ENCODE measurements at places on chromosomes 7 and 10. TPM values are rescaled to one million over a fixed set of nuclear protein-coding genes. Genes with fewer than 3 reads are reported as not detected.

C7orf57 gene
- total RNA-seq, result not detected

CNNM1 gene
- 0.33 TPM for total RNA-seq

ANKRD30A gene
- total RNA-seq, result not detected

PALS2 gene
- 27.6 TPM for total RNA-seq

CALML5 gene
- not detected for total RNA-seq

VPS26A gene
- total RNA-seq, result 49.0 TPM

LGI1 gene
- total RNA-seq, result 0.33 TPM

ZNF138 gene
- 2.2 TPM for total RNA-seq

CYP2C19 gene
- not detected for total RNA-seq

CFAP43 gene
- 0.15 TPM for total RNA-seq

MSMB gene
- total RNA-seq, result not detected

KIAA1217 gene
- total RNA-seq, result 5.5 TPM

COPS6 gene
- total RNA-seq, result 74.6 TPM

WDR91 gene
- 14.1 TPM for total RNA-seq

COL13A1 gene
- total RNA-seq, result 21.5 TPM

C7orf33 gene
- not detected for total RNA-seq

OGA gene
- total RNA-seq, result 213 TPM

SGCE gene
- 87.5 TPM for total RNA-seq

ACTL6B gene
- not detected for total RNA-seq

SDHAF3 gene
- total RNA-seq, result 3.5 TPM

GPR158 gene
- total RNA-seq, result not detected

CRYGN gene
- total RNA-seq, result 0.58 TPM

GRM3 gene
- total RNA-seq, result not detected

GPNMB gene
- 440 TPM for total RNA-seq

SPDYE8 gene
- total RNA-seq, result not detected

SDK1 gene
- total RNA-seq, result 22.8 TPM

MTPN gene
- total RNA-seq, result 134 TPM

PGAM2 gene
- 0.17 TPM for total RNA-seq

TWIST1 gene
- 118 TPM for total RNA-seq

MCM7 gene
- total RNA-seq, result 16.7 TPM

CCDC172 gene
- not detected for total RNA-seq

HEPACAM2 gene
- not detected for total RNA-seq

C10orf53 gene
- not detected for total RNA-seq

PFKP gene
- total RNA-seq, result 164 TPM

UTF1 gene
- total RNA-seq, result not detected

PLEKHS1 gene
- under 0.01 TPM for total RNA-seq

NUTM2B gene
- total RNA-seq, result 1.2 TPM

DYDC2 gene
- total RNA-seq, result not detected

GPAM gene
- total RNA-seq, result 13.5 TPM

GIMAP6 gene
- 0.15 TPM for total RNA-seq

DGKI gene
- 1.7 TPM for total RNA-seq

TMEM213 gene
- total RNA-seq, result not detected

LIPK gene
- total RNA-seq, result not detected

OR2A1 gene
- total RNA-seq, result under 0.01 TPM

TSPAN33 gene
- total RNA-seq, result 0.15 TPM

IL6 gene
- 2.2 TPM for total RNA-seq

GDI2 gene
- total RNA-seq, result 540 TPM

ADAM8 gene
- total RNA-seq, result 1.2 TPM

TIAL1 gene
- 29.4 TPM for total RNA-seq

SEPHS1 gene
- total RNA-seq, result 32.6 TPM

PRSS37 gene
- not detected for total RNA-seq

IKZF5 gene
- total RNA-seq, result 4.8 TPM

PTF1A gene
- not detected for total RNA-seq

All from smooth muscle cell of trachea (primary cell).